Inflammatory macrophage treated with lipopolysaccharide for 4 hours (primary cell): ENCODE measurements at places on chromosomes 11 and 22.

GRCh38 chr11:43760902-43761301 is 80.4 kb downstream of the HSD17B12 start:
- no peak for DNase-seq

GRCh38 chr11:87463486-87464102 is 425.9 kb downstream of the TMEM135 start:
- no peak for DNase-seq

DNA sequence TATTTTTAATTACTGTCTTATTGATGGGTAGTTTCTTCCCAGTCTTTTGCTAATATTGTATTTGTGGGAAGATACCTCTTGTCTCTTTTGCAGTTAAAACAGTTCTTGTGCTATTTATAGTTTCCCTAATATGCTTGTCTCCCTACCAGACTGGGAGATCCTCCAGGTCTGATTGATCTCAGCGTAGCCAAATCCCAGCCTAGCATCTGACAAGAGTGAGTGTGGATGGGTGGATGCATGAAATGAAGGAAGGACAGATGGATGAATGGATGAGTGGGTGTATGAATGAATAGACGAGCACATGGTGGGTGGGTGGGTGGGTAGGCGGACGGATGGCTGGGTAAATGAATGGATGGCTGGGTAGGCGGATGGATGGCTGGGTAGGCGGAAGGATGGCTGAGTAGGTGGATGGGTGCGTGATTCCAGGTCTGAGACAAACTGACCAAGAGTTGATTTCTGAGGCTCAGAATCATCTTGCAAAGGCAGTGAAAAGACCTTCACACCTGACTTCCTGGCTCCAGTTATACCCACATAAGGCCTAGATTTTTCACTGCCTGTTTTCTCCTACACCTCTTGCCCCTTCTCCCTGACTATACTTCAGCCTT is 11.4 kb downstream of the DNAJB13 start:
- DNase-seq, result no peak

GRCh38 chr22:42920101-42920820 is 63.2 kb upstream of the ARFGAP3 start:
- no peak for DNase-seq

DNA sequence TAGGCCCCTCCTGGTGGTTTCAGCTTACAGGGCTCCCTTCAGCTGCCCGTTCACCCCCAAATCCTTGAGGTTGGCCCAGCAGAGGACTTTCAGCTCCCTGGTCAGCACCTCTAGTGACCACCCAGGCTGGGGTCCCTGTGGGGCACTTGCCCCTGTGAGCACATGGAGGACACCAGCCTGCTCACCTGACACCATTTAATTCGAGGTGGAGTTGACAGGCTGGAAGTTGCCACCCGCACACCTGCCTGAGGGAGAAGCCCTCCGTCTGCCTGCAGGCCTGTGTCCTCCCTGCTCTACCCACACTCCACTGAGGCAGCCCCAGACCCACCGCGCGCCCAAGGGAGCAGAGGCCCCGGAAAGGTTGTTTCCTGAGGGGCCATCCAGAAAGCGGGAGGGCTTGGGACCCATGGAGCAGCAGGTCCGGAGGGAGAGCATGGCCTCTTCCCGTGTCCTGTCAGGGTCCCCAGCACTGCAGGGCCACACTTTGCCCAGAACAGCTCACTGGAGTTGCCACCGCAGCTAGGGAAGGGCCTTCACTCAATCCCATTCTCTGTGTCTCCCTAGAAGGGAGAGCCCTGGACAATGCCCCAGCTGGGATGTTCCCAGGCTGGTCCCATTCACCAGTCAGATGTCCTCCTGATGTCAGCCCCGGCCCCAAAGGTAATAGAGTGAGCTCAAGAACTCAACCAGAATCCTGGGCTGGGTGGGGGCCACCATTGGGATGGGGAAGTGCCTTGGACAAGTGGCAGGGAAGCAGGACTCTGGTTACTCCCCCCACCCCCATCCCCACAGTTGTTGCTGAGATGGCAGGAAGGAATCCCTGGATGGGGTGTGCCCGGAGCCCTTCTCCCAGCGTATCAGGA is 82.4 kb downstream of the MED15 start:
- no peak for DNase-seq
